Urinary bladder (tissue), 4 donors: ENCODE measurements at places on chromosomes 16 and 17.

- DNase-seq, result peak; percentile 76
Observed at GRCh38 chr17:47275245-47275984, 21.8 kb downstream of the ITGB3 start.

- DNase-seq, result no peak
Observed at GRCh38 chr16:4698321-4699045, 5.1 kb downstream of the NUDT16L1 start.

DNA sequence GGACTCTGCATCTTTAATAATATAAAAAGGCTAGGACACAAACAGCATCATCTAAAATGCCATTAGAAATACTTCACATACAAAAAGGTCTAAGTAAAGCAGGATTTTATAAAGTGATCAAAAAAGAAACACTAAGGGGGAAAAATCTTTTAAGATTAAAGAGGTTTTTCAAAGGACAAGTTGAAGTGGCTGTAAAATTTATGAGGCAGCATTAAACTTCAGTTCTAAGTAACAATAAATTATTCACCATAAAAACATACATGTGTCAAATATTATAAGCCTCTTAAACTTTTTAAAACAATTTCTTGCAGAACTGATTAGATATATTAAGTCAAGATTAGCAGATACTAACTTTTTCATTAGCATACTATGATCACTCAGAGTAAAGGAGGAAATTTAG, 20.8 kb downstream of the CEP112 start:
- no peak for DNase-seq

DNA sequence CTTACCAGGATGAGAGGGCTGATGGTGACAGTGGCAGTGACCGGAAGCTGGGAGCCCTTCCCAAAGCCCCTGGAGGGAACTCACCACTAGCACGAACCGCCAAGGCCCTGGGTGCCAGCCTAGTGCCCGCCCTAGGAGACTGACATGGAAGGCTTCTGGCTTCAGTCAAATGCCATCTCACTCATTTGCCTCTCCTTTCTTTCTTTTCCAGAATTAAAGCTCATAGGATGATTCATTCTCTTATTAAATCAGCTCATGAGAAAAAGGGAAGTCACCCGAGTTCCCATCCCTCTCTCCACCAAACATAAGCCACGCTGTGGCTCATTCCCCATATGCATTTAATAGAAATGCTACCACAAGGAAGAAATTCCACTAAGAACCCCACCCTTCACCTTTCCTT, 12.1 kb downstream of the CUEDC1 start:
- DNase-seq, result no peak

- no peak for DNase-seq
Observed at GRCh38 chr16:77963185-77964044, 58.9 kb upstream of the CLEC3A start.

- DNase-seq, result no peak
Observed at GRCh38 chr17:42509841-42510240, 26.2 kb upstream of the NAGLU start.
